ENCODE measurements at places on chromosomes 2 and 18.

DNA sequence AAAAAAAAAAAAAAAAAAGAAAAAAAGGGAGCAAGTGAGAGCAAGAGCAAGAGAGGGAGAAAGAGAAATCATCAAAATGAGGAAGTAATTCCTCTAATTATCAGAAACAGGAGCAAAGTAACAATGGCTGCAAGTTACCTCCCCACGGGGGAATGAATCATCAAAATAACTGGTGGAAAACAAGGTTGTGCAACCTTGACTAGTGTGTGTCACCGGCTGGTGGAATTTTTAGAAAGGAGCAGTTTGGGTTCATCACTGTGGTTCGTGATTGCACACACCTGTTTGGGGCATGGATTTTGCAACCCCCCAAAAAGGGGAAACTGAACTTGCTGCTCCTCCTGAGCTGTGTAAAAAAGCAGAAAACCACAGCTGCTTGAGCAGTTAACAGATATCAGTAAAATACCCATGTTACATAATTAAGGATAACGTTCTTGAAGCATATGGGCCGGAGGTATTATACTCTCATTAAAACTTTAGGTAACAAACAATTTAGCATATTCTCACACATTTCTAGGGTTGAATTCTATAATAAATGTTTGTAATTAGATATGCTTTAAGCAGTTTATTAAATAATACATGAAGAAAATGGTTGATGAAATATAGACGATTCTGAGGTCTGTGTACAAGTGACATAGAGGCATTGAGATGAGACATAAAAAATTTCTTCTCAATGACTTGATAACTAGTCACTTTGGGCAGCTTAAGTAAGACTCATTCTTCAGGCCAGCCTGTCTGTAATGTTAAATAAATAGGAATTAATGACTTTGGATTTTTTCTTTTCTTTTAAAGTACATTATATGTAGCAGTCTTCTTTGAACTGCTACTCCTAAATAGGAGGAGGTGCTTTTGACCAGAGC is 184.2 kb upstream of the ZEB2 start:
- DNase-seq: no peak

DNA sequence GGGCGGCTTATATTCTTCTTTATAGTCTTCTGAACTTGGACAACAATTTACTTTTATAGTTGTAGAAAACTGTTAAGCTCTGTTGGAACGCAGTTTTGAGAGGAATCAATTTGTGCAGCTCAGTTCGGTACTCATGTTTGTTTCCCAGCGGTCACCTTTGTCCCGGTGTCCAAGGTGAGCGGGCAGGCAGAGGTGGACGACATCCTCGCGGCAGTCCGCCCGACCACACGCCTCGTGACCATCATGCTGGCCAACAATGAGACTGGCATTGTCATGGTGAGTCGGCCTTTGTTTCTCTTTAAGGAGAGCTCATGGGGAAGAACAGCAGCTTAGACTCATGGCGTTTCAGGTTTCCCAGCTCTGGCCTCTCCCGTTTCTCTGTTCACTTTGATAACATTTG is 18.6 kb upstream of the ESPNL start:
- DNase-seq: no peak

- no peak for DNase-seq
Observed at GRCh38 chr2:112665113-112665780, 19.5 kb downstream of the SLC20A1 start.

DNA sequence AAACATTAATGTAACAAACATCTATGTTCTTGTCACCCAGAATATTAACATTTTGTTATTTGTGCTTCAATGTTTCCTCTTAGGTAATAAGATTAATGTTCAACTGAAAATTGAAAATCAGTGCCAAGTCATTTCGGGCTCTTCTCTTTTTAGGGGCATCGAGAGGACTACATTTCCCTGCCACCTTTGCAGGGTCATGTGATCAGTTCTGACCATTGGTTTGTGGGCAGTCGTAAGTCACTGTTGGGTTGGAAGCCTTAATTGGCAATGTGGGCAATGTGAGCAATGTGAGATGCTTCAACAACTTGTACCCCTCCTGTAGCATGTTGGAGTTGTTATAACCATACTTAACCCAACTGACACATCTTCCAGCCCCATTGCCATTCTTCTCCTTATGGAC is 10.1 kb upstream of the CYRIA start:
- no peak for DNase-seq

- DNase-seq: no peak
Observed at GRCh38 chr2:226773291-226773690, 26.3 kb downstream of the IRS1 start.

- no peak for DNase-seq
Observed at GRCh38 chr2:43851011-43851980, 12.5 kb downstream of the ABCG8 start.

DNA sequence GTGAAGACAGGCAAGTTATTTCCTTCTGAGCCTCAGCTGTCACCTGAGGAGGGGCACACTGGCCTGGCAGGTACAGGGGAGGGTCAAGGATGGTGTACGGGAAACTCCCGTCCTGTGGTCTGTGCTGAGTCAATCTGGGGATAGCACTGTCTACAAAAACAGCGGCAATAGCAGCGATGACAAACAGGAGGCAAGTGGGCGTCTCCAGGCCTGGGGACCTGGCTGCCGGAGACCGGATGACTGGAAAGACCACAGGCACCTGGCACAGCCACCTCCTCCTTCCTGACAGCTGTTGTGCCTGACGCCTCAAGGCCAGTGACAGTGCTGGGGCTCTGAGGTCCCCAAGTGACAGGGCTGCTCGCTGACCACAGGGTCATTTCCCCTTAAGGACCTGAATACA is 202.1 kb upstream of the HS6ST1 start:
- no peak for DNase-seq

DNA sequence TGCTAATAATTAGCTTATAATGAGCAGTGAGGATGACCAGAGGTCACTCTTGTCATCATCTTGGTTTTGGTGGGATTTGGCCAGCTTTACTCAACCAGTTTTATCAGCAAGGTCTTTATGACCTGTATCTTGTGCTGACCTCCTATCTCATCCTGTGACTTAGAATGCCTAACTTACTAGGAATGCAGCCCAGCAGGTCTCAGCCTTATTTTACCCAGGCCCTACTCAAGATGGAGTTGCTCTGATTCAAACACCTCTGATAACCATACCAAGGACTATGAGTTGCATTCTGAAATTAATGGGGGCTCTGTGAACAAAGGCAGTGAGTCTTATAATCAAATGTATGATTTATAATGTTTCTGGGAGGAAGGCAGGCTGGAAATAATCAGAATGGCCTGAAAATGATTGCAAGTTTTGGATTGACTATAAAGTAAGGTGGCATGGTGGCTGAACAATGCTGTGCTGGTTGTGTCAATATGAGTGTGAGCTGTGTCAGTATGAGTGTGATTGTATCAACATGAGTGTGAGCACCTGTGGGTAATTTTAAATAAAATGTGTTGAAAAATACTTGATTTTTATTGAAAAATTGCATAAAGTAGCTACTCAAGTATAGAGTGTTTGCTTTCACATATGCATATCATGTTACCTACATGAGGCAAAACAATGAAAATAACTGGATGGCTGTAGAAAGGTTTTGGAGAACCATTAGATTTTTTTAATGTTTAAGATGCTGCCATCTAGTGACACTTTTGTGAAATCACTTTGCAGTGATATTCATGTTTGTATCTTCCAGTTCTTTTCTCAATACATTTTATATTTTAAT is 103.0 kb downstream of the KYNU start:
- DNase-seq: no peak

DNA sequence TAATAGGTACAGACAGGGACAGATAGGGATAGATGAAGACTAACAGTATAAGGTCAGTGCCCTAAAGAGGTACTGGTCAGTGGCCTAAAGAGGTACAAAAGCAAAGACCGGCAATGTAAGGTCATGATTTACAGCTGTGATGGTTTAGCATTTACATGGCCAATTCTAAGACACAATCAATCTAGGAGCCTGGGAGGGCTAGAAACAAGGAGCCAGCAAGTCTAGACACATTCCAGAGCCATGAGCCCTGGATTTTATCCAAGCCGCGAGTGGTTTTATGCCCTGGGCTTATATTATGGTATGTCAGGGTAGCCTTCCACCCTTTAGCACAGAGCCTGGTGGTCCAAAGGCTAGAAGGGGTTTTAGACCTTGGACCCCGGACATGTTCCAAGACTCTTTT is 124.2 kb downstream of the CBLN2 start:
- no peak for DNase-seq

- no peak for DNase-seq
Observed at GRCh38 chr2:124664363-124664762, 639.3 kb downstream of the CNTNAP5 start.

DNA sequence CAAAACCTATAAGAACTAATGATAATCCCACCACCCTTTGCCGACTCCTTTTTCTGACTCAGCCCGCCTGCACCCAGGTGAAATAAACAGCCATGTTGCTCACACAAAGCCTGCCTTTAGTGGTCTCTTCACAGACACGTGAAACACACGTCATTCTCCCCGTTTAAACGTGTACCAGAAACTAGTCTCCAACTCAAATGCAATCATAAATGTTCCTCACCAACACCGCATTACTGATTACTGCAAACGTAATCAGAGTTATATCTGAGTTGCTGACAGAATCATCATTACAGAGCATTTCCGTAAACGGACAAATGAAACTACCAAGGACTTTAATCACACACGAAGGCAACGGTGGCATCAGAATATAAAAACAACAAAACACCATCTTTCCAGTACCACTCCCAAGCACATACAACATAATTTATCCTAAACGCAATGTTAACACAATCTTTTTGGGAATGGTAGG is 1.9 kb downstream of the CLK1 start:
- DNase-seq: peak; percentile 61

DNA sequence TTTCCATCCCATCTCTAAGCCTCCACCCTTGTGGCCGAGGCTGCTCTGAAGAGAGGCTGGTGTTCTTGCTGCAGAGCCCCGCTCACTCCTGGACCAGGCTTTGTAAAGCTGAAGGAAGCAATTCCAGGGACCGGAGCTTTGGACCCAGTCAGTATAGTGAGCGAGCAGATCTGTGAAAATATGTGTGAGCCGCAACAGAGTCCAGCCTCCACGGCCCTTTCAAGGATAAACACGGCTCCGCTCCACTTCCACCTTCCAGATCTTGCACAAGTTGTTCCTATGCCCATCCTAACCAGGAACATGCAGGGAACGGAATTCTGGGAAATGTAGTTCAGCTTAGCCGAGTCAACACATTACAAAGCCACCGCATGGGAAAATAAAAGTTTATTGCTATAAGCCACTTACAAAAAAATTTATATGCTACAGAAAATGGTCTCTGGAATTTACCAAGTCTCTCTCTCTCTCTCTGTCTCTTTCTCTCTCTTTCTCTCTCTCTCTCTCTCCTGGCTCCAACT is 151.7 kb upstream of the ZNF521 start:
- DNase-seq: no peak

DNA sequence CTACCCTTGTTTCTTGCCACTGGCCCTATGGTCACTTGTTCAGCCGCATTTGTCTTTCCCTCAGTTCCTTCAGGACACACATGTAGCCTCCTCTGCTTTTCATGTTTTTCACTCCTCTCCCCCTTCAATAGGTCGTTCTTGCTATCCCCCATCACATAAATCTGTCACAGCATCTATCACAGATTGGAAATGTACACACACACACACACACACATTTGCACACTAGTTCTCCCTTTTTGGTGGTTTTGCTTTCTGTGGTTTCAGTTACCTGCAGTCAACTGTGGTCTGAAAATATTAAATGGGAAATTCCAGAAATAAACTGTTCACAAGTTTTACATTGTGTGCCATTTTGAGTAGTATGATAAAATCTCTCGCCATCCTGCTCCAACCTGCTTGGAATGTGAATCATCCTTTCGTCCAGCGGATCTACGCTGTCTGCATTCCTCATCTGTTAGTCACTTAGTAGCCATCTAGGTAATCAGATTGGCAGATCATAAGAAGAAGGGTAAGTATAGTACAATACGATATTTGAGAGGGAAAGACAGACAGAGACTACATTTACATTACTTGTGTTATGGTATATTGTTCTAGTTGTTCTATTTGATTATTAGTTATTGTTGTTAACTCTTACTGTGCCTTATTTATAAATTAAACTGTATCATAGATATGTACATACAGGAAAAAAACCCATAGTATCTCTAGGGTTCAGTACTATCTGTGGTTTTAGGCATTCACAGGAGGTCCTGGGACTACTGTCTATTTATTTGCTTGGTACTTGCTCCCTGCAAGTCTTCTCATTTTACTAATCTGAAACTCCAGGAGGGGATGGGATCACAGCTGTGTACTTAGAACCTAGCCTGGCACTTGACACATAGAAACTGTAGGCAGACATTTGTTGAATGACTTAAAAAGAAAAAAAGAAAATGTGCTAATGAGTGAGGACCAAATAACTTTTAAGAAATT is 86.1 kb upstream of the PNPT1 start:
- no peak for DNase-seq

DNA sequence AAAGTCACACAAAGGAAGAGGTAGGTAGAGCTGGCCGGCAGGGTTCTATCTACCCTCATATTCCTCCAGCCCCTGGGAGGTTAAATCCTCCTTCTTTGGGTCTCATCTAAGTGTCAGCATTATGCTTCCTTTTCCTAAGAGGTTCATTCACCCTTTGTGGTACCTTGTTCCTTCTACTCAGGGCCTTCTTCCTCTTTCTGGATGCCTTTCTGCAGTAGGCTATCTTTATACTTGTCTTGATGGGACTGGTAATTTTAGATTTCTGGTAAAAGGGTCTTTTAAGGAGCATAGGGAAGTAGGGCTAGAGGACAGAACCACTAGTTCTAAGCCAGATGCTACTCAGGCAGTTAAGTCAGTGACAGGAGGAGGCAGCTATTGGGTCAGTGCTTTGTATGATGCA is 13.7 kb upstream of the TNP1 start:
- DNase-seq: no peak

DNA sequence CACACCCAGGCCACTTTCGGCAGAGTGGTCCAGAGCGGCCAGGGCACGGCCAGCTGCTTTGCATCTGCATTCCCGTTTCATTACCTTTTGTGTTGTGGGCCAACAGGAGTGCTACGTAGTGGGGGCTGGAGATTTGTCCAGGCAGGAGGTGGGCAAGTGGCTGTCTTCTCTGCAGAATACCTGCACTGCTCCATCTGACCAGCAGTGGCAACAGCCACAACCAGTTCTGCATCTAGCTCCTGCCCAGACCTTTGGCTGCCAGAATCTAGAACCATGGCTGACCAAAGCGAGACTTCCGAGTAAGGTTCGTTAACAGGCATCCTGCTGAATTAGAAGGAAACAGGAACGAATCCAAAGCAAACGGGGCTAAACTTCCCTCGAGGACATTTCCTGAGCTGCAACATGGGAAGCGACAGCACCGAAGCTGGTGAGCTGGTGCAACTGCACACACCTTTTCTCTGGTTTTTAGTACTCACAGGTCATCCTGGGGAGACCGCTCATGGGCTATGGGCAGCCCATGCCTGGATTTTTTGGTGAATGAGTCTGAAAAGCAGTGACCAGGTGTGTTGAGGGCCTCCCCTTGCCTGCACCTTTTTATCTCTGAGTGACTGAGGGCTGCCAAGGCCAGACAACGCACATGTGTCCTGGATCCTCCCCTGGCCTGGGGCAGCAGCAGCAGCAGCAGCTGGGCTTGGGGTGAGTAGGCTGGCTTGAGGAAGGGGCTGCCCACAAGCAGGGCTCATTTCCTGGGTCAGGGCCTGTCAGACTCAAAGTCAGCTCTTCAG is 10.5 kb downstream of the GDF7 start:
- no peak for DNase-seq

- no peak for DNase-seq
Observed at GRCh38 chr2:11525762-11526161, 8.1 kb upstream of the GREB1 start.
